Adrenal gland (tissue), 19 donors: ENCODE measurements at places on chromosomes 2 and 18.

GRCh38 chr2:97992836-97993825 lies 2.6 kb downstream of the TMEM131 start:
- no peak for DNase-seq

GRCh38 chr2:218806346-218806978 lies 24.5 kb downstream of the CYP27A1 start:
- peak; percentile 79 for DNase-seq

- DNase-seq: peak; percentile 38
Measured at GRCh38 chr18:26057344-26057773, 33.1 kb downstream of the SS18 start.

DNA sequence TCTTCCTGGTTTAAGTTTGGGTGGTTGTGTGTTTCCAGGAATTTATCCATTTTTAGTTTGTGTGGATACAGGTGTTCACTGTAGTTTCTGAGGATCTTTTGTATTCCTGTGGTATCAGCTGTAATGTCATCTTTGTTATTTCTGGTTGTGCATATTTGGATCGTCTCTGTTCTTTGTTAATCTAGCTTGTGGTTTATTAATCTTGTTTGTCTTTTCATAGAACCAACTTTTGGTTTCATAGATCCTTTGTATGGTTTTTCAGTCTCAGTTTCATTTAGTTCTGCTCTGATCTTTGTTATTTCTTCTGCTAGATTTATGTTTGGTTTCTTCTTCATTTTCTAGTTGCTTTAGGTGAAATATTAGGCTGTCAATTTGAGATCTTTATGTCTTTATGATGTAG lies 202.4 kb upstream of the ZSWIM2 start:
- no peak for DNase-seq

- no peak for DNase-seq
Measured at GRCh38 chr2:9994462-9994861, 43.0 kb downstream of the GRHL1 start.

- DNase-seq: no peak
Measured at GRCh38 chr2:41937921-41938708, 109.7 kb upstream of the PKDCC start.

DNA sequence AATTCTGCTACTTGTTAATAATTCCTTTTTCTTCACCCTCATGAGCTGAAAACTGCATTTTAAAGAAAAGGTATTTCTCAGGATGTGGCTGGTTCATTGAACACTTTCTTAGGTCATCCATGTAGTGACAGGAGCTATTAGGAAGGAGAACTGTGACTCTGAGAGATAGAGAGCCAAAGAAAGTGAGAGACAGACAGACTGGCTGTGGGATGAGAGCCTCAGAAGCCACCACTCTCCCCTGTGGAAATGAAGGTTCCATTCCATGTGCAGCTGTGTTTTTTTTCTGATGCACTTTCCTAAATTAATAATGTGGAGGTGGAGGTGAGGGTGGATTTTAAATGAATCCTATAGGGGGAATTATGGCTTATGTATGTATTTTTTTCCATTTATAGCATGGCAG lies 113.3 kb downstream of the FAM210A start:
- DNase-seq: no peak

DNA sequence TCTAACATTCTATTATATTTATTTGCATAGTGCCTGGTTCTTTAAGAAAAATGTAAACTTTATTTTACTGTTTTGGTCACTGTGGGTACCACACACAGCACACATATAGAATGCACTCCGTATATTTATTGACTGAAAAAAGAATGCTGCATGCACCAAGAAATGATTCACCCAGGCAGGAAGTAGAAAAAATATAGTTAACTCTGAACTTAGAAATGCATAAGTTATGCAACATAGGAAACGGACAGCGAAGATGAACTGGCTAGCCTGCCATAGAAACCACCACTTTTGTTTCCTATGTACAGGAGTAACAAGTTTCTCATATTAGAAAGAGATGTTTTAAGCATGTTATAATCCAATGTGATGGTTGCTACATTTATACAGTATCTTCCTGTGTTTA lies 635.8 kb downstream of the DSC3 start:
- DNase-seq: no peak

DNA sequence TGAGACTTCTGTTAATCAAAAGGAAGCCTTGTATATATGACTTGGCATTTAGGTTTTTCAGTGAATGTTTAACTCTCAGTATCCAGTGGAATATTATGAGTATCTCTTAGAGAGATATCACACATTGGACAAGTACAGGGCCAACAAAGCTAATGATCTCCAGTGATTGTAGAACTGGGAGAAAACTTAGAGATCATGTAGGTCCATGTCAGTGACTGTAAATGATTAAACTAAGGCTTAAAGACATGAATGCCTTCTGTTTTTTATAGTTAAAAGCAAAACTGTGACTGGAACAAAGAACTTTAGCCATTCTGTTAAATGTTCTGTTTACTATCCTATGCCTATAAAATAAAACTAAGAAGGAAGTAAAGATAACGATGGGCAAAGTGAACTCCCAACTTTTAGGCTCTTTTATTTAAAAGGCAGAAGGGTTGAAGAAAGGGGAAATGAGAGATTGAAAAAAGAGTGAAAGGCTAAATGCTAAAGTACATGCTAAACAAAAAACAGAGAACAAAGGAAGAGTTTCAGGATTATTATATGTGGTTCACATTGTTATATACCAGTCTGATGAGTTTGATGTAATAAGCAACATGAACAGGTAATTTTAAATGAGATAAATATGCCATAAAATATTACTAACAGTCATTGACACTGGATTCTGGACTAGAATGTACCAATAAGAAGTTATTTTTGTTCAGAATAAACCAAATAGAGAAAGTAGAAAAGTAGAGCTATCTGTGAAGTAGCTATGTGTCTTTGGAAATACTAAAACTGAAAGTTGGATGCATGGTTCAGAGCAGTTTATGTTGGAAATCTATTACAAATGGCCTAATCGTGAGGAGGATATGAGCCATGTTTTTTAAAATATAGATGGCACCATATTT lies 37.1 kb upstream of the TNFRSF11A start:
- DNase-seq: no peak
